ENCODE measurements at places on chromosomes 6 and 20.

GRCh38 chr6:19979986-19980385 lies 142.8 kb downstream of the ID4 start:
- no peak for DNase-seq

GRCh38 chr20:57868310-57868709 lies 158.5 kb upstream of the PMEPA1 start:
- DNase-seq: no peak

DNA sequence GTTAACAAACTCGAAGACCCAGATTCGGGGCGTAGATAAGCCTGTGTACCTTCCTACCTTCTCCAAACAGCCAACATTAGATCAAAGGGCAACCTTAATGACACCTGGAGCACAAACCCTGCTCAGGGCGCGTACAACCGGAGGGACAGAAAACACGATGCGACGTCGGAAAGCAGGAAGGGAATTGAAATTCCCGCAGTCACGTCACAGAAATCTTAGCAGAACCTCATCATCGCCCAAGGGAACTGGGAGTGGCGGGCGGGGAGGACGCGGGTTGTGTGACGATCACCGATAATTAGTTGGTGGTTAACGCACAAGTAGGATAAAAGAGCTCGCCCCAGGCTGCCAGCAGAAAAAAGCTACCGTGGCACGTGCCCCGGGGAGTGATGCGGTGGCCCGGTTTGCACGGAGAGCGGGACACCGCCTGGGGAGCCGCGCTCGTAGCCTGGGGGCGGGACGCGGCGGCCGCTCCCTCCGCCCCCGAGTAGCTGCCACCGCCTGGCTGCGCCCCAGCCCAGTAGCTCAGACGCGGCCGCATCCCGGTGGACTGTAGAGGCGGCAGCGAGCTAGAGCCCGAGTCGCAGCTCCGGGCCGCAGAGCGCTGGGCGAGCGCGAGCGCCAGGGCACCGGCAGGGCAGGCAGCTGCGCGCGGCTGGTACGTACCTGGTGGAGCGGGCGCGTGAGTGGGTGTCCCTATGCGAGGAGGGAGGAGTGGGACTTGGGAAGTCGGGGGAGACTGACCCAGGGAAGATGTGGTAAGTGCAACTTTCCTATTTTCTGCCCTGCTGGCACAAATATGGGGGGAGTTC lies at the start of gene PKIB:
PKIB (plus strand) TSS at position 525 of the 809 bp plus-strand sequence. CDS start 107,390 bp downstream, outside the sequence.
- peak; percentile 52 for DNase-seq

DNA sequence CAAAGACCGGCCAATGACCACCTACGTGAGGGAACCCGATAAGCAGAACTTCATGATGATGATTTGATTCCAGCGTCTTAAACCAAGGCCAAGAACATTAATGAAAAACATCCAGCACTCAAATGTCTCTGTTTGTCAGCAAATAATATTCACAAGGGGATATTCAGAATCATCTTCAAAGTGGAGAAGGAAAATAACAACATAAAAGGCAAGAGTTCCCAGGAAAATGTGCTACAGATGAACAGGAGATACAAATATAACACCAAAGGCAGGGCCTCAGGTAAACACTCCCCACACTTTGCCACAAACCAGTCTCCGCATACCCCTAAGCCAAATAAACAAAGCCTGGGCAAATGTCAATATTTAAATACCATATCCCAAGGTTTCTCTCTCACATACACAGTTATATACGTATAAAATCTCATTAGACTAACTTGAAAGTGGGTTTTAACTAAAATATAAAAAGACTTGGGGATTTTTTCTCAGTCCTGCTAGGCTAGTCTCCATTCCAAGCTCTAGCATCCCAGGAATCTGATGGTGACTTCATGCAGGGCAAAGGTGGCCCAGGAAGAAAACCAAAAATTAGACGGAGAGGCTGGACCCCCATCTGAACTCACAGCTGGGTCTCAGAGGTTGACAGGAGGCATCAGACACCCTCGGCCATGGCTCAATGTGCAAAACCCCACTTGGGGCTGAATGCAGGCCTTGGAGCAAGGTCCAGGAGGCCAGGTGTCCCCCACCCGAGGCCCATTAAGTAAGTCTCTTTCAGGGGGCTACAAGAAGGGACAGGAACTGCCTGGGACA lies 32.1 kb downstream of the TRAM2 start:
- DNase-seq: no peak

DNA sequence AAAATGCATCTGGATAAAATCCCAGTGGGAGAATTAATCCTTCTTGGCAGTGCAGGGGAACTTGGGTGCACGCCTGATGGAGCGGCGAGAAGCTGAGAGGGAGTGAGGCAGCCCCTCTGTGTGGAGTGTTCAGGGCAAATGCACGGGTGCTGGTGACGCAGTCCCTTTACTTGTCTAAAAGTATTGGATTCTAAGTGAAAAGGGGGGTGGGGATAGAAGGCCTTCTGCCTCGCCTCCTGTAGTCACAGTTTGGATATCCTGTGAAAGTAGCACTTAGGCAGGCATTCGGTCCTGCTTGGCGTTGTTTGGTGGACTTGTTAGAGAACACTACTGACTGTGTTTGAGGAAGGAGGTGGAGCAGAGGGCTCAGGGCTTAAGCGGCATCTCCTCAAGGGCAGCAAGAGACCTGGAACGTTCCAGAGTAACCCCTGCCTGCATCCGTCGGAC lies 39.3 kb downstream of the PHACTR3 start:
- no peak for DNase-seq

GRCh38 chr20:58086763-58087561 lies 141.5 kb downstream of the ANKRD60 start:
- DNase-seq: no peak

DNA sequence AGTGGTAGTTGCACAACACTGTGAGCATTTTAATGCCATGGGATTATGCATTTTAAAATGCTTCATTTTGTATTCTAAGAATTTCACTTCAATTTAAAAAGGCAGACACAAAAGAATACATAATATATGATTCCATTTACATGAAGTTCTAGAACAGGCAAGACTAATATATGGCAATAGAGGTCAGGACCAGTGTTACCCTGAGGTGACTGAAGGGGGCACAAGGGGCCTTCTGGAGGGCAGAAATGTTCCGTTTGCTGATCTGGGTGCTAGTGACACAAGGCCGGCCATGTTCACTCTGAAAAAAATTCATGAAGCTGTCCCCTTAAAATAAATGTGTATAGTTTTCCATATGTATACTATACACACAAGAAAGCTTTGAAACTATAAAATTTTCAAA lies 28.5 kb downstream of the TASP1 start:
- DNase-seq: no peak

- no peak for DNase-seq
These were observed 120.8 kb upstream of the CDYL start for GRCh38 chr6:4655196-4656025.

- peak; percentile 78 for DNase-seq
These were observed at the start of gene TAB2 for GRCh38 chr6:149317644-149318571. Gene TAB2, plus strand, starts transcription at chr6:149317712. Its CDS starts 52,286 bp downstream, at chr6:149369998.

DNA sequence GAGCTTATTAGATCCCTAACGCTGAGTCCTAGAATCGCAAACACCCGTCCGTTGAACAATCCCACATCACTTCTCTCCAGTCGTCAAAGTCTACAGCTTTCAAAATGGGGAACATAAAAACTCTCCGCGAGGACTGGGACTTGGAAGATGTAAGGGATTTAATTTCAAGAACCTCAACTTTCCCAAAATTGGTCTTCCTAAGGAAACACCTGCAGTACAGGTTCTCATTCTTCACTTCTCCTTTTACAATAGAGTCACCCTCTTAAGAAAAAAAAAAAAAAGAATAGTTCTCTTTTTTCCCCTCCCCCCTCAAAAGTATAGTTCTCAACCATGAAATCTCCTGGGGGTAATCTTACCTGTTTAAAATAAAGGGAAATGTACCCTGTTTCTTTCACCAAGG lies 6.6 kb upstream of the ZBTB22 start:
- DNase-seq: no peak

- no peak for DNase-seq
These were observed 28.8 kb upstream of the TULP4 start for GRCh38 chr6:158283304-158283980.

- DNase-seq: peak; percentile 3
These were observed 201.0 kb upstream of the CEP162 start for GRCh38 chr6:84428300-84428907.

- no peak for DNase-seq
These were observed 34.4 kb downstream of the EFHC1 start for GRCh38 chr6:52454556-52454955.

DNA sequence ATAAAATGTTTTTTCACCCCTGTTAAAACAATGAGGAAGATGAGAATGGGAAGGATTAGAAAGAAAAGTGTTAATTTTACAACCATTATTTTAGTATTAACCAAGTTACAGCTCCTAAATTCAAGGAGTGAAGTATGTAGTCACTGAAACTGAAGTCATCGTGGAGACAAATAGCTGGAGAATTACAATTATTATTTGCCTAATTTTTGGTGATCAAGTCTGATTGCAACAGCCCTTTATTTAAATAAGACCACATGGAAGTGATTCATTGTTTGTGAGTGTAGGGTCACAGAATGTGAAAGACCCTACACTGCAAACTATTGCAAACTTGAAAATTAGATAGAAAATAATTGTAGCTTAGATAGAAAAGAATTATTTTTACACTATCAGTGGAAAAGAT lies 292.4 kb downstream of the CENPW start:
- DNase-seq: no peak

- no peak for DNase-seq
These were observed 113.6 kb upstream of the ZFP64 start for GRCh38 chr20:52305024-52305645.

GRCh38 chr6:112382778-112383177 lies 35.6 kb downstream of the RFPL4B start:
- no peak for DNase-seq

- no peak for DNase-seq
These were observed 53.5 kb downstream of the ZDHHC14 start for GRCh38 chr6:157434349-157435033.

DNA sequence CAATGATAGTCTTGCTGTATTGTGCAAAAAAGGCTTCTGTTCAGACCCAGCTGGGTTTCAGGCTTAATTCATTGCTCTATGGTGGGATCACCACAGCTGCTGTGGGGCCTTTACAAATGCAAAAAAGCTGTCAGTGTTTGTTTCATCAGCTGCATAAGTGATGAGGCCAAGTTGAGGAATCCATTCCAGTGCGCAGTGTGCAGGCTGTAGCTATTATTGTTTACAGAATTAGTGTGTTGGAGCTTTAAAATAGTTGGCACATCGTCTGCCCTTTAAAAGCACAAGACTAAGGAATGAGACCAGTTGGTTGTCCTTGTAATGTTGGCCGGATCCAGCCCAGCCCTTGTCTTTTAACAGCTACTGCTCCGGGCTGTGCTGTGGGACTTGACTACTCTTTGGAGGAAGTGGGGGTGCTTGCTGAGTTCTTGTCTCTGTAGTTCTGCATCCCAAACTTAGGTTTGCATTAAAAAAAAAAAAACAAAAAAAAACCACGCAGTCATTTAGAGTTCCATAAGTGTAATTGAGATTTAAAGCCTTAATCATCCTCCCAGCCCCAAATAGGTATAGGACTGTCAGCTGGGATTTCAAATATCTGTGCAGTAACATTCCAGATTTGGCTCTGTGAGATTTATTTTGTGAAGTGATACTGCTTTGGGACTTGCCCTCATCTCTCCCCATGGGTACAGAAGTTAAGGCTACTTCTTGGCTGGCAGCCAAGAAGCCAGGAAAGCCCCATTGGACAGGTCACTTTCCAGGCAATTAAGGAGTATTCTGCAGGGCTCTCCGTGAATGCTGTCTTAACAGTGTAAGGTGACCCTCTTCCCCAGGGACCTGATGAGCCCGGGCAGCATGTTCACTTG lies 19.3 kb downstream of the JARID2 start:
- no peak for DNase-seq

GRCh38 chr20:44219170-44219730 lies 8.7 kb upstream of the OSER1 start:
- DNase-seq: no peak

DNA sequence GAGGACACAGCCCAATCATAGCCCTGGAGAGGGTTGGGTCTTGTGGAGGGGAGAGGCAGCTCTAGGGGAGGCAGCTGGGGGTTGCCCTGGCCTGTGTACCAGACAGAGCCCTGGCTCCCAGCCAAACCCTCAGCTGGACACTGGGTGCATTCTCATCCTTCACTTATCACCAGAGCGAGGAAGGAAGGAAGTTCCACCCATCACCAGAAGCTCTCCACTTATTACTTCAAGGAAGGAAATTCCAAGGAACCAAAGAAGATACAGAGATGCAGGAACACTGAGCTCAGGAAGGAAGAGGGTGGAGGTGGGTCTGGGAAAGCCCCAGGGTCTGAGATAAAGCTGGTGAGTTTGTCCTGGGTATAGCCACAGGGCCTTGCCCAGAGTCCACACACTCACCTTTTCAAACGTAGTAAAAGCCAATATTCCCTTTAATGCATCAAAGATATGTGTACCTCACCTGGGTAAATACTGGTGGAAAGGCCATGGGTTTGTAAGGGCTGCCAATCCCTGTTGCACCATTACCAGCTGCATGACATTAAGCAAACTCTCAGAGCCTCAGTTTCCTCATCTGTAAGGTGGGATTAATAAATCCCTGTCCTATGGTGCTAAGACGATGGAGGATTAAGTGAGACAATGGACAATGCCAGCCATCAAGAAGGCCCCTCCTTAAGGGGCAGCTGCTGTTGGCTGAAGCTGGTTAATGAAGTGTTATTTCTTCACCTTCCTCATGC lies 109.7 kb upstream of the NAA20 start:
- DNase-seq: no peak

DNA sequence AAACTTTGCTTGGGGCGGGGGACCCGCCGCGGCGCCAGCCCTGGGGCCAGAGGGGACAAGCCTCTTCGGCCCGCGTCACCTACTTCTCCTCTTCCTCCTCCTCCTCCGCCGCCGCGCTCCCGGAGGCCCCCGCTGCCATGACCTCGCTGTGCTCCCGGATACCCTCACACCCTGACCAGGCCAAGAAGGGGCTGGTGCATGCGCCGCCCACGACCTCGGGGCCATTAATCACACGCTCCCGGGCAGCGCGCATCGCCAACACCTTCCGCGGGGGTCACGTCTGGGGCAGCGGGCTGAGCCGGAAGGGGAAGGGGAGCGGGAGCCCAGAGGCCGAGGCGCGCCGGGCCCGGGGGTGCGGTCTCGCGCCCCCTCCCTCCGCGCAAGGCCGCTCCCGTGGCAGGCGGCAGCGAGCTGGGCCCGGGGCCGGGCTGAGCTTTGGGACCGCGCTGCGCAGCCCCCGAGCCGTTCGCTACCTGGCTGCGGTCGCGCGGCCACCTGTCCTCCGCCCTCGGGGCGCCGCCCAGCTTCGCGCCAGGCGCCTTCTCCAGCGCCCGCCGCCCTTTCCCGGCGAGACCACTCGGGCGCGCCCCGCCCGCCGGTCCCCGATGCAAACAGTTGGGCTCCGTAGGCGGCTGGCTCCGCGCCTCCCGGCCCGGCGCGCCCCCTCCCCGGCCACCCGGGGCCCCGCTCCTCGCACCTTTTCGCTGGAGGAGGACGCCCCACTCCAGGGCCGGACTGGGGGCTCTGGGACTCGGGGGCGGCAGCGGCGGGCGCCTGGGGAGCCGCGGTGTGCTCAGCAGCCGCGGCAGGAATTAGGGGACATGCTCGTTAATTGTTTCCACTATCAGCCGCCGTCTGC lies 575 bp upstream of the CNR1 start:
- no peak for DNase-seq

- DNase-seq: no peak
These were observed 28.1 kb downstream of the TFAP2B start for GRCh38 chr6:50846852-50847155.

- peak; percentile 68 for DNase-seq
These were observed 45.8 kb downstream of the FOXP4 start for GRCh38 chr6:41591859-41592502.

GRCh38 chr6:54971825-54972224 lies 125.3 kb downstream of the FAM83B start:
- DNase-seq: no peak
